ENCODE measurements at places on chromosomes 5 and 9. TPM values are rescaled to one million over a fixed set of nuclear protein-coding genes. Genes with fewer than 3 reads are reported as not detected.

GRCh38 chr9:134534661-134535080 lies 106.9 kb upstream of the COL5A1 start:
- no peak for DNase-seq

GRCh38 chr9:36789886-36790285 lies 217.2 kb downstream of the MELK start:
- DNase-seq, result no peak

DNA sequence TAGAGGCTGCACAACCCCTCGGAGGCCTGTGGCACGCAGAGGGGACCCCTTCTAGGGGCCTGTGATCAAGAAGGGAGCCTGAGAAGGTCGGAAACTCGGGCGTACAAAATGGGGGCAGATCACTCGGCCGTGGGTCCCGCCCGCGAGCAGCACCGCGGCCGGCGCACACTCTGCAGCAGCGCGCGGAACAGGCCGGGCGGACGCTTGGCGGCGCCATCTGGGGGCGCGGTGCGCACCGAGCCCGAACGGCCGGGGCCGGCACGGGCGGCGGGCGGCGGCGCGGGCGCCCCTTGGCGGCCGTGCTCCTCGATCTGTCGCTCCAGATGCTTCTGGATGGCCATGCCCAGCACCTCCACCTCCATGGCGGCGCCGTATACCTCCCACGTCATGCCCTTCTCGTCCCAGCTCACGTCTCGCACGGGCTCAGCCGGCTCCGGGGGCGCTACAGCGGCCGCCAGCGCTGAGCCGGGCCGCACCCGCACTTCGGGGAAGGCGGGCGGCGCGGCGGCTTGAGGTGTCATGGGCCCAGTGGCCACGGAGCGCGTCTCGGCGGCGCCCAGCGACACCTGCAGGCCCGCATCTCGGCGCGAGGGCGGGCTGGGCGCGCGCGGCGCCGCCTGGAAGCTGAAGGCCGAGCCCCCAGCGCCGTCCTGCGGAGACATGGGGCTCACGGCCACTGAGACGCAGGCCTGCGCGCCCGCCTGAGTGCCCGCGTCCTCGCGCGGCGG lies 13.1 kb downstream of the GPRIN1 start:
- DNase-seq, result peak; percentile 51

DNA sequence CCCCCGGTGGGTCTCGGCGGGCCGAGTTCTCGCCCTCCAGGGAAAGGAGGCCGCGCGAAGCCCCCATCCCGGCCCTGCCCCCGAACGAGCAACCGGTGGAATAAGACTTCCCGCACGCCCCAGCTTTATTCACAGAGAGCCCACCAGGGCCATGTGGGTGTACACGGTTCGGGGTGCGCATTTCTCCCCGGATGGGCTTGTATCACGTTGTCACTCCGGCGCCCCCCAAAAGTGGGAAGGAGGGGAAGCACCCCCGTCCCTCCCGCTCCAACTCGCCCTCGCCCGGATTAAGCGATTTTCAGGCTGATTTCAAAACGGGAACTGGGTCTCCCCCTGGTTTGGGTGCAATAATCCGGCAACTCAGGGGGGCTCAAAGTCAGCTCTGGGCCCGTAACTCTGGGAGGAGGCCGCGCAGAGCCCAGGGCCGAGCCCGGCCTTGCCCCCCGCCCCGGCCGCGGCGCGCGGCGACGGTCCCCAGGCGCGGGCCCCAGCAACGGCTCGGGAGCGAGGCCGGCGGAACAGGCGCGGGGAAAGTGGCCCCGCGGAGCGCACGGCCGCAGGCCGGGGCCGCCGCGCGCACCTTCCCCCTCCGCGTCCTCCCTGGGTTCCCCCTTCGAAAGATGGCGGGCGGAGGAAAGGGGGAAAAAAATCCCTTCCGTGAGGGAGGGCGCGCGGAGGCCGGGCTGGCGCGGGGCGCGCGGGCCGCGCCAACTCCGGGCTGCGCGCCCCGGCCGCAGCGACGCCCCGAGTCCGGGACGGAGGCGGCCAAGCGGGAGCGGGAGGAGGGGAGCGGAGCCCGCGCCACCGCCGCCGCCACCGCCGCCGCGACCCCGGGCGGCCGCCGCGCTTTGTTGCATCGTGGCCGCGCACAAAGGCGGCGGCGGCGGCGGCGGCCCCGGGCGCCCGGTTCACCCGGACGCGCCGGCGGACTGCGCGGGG lies 644 bp downstream of the BRD3 start:
- DNase-seq, result peak; percentile 75

DNA sequence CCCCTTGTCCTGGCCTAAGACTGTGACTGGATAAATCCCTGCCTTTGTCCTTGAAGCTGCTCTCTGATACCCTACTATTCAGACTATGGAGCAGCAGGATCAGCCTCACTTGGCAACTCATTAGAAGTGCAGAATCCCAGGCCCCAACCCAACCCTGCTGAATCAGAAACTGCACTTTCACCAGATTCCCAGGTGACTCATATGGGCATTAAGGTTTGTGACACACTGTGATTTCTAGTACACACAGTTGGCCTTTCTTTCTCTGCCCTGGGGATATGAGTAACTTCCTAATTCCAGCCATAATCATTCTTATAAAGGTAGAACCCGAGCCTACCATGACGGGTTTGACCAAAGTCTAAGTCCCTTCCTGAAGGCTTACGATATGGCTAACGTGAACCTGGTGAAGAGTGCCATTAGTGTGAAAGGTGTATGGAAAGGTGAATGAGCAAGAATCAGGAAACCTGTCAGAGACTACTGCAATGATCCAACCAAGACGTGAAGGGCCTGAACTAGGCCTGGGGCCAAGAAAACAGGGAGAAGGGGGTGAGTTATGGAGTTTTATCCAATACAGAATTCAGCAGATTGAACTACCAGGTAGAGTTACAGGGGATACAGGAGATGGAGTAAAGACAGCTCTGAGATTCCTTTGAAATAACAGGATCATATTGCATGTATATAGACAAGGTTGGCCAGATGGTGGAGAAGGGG lies 533.0 kb downstream of the BNC2 start:
- no peak for DNase-seq

DNA sequence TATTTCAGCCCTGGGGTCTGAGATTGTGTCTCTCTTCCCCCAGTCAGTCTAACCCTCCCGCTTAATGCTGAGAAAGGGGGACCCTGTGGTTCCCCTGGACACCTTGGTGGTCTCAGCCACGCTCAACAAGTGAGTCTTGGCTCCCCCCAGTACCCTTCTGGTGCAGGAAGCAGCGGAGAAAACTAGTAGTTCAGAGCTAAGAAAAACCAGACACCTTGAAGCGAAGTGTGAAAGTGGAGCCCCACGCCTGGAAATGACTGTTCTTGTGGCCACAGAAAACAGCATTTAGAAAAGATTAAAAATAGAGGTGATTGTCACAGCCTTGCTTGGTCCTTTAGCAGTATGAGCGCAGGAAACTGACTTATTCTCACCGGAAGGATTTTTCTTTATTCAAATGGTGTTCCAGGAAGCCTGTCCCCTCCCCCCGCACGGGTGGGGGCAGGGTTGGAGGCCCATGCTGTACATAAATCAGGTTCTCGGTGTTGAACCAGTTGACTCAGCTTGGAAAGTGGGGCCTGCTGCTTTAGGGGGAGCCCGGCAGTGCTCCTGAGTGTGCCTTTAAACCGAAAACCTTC lies 8.1 kb downstream of the ARPC5L start:
- DNase-seq, result no peak

DNA sequence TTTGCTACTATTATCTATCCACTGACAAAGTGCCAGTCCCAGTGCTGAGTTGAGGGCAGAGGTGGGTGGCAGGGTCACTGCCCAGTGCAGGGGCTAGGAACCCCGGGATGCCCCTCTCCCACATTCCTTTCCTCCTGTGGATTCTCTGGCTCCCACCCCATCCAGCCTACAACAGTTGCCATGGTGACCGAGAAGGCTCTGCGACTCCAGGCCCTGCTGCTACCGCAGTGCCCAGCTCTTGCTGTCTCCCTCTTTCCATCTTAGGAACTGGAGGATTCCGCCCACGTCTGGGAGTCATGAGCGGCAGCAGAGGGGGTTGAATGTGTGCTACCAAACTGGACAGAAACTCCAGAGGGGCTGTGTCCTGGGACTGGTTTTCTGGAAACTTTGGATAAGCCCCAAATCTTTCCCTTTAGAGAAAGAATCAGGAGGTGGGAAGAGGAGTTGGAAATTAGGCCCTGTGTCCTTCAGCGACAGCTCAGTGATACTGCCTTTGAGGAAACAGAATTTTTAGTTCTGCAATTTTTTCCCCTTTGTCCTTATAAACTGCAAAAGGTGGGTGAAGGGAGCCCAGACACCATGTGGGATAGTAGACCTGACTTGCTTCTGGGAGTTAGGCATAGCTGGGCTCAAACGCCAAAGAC lies 20.7 kb upstream of the C5orf47 start:
- DNase-seq, result no peak

GRCh38 chr9:122453677-122454135 lies 24.0 kb downstream of the OR1J1 start:
- no peak for DNase-seq

DNA sequence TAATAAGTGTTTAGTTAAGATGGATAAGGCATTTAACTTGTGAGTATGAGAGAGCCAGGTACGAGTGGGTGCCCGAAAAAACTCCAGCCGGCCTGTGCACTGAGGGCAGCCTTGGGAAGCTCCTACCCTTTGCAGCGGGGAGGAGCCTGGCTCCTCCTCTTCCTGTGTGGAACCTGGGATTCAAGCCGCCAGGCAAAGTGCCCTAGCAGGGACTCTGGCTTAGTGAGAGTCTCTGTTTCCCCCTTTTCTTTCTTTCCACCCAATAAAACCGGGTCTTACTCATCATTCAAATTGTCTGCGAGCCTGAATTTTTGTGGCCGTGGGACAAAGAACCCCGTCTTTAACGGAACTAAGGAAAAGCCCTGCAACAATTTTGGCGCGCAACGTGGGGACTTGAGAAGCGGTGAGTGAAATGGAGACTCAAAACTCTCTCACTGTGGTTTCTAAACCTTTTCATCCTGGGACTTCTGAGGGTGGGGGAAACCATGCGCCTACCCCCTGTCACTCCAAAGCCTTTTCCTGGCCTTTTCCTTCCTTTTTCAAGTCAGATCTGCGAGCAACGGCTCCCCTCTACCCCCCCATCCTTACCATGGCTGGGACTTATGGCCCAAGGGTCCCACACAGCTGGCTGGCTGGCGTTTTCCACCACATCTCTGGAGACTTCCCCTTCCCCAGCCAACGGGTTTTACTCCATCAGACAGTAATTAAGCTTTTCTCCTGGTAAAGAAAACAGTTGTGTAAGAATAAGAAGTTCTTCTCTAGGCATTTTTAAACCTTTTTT lies 535.7 kb upstream of the ACO1 start:
- DNase-seq, result no peak

- DNase-seq, result no peak
These were observed 138.0 kb downstream of the ENC1 start for GRCh38 chr5:74502479-74502950.

DNA sequence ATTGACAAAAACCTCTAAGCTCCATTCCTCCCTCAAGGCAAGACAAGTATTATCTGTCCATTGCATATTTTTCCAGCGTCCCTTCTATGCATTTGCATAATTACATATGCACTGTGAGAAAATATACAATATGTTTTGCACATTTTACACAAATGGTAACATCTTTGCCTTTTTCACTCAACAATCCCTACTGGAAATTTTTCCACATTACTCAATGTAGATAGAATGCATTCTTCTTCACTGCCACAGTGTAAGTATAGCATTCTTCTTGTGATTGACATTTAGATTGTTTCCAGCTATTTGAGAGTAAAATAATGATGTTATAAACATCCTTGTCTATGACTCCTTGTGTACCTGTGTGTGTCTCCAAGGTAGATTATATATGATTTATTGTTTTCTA lies 205.0 kb downstream of the SLIT3 start:
- DNase-seq, result no peak

GRCh38 chr9:89677702-89678395 lies 73.0 kb downstream of the GADD45G start:
- DNase-seq, result no peak

DNA sequence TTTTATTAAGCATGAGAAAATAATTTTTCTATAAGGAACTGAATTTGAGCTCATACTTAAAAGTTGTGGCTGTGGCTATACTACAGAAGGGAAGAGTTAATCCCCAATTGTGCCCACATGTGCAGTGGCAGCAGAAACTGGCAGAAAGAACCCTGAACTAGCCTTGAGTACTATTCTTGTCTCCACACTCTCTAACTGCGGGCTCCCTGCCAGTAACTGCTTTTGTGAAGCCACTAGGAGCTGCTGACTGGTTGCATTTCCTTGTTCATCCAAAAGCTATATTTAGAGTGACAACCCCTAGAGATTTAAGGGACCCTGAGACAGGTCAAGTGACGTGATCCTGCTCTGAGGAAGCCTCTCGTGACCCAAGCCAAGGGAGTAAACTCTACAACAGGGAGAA lies 238.6 kb downstream of the ELAVL2 start:
- peak; percentile 14 for DNase-seq

DNA sequence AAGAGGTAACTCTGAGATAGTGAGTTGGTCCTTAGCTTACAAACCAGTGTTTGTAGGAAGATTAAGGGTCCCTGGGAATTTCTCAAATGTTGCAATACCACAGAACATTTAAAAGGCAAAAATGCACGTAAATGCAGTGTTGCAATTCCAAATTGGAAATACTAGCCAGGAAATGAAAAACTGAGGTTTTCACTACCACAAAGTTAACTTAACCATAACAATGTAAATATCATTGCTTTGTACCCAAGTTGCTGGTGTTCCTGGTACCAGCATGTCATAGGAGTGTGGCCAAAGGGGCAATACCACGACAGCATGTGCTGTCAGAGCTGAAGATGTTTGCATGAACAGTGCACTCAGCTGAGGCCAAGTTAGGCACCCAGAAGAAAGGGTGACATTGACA lies 382.9 kb downstream of the GLIS3 start:
- no peak for DNase-seq

DNA sequence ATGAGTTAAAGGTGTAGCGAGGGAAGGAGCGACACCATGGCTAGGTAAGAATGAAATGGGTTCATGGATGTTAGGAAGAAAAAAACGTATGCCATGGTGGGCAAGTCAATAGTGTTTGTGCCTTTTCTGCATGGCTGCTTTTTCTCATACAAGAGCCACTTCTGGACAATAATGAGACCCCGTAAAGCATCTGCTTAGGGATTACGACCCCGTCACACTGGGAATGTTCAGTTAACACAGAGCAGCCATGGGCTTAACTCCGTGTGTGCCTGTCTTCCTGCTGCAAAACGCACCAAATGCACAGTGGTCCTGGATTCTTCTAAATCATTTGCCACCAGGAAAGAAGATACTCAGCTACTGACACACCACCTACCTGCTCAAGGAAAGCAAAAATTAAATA lies 81.8 kb downstream of the NFIB start:
- no peak for DNase-seq

- no peak for DNase-seq
These were observed 2.1 kb downstream of the GTF3C4 start for GRCh38 chr9:132672413-132672690.

The STING1 gene
- total RNA-seq, result 3.3 TPM

The LHX3 gene
- not detected for total RNA-seq

The PRLR gene
- total RNA-seq, result 1.2 TPM

The GRAMD2B gene
- 6.5 TPM for total RNA-seq

The FRMPD1 gene
- total RNA-seq, result 0.41 TPM

The SLC6A19 gene
- not detected for total RNA-seq
